Cerebellum (tissue), 4 donors: ENCODE measurements at places on chromosomes 6 and 20. TPM values are rescaled to one million over a fixed set of nuclear protein-coding genes. Genes with fewer than 3 reads are reported as not detected.

Gene NTSR1
- 1.8 TPM for total RNA-seq

Gene NNAT
- total RNA-seq, result 629 TPM

Gene NT5E
- 4.2 TPM for total RNA-seq

Gene POPDC3
- 0.27 TPM for total RNA-seq

Gene RAET1E
- total RNA-seq, result not detected

- no peak for DNase-seq
Observed at GRCh38 chr6:72382602-72383529, 239.0 kb upstream of the KCNQ5 start.

DNA sequence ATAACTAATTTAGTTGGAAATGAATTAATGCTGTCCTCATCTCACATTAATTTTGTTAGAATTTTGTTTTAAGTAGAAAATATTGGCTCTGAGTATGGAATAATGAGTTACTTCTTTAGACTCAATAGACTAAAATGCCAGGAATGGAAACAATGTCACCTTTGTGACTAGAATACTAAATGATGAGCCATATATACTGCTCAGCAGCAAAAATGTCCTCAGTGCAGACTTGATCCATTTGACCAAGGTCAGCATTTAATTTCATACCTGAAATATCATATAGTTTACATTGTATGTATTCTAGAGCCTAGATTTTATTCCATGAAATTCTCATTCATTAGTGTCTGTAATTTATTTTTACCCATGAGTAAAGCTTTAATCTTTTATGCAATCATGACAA lies 217.7 kb downstream of the ADGRB3 start:
- DNase-seq, result no peak

DNA sequence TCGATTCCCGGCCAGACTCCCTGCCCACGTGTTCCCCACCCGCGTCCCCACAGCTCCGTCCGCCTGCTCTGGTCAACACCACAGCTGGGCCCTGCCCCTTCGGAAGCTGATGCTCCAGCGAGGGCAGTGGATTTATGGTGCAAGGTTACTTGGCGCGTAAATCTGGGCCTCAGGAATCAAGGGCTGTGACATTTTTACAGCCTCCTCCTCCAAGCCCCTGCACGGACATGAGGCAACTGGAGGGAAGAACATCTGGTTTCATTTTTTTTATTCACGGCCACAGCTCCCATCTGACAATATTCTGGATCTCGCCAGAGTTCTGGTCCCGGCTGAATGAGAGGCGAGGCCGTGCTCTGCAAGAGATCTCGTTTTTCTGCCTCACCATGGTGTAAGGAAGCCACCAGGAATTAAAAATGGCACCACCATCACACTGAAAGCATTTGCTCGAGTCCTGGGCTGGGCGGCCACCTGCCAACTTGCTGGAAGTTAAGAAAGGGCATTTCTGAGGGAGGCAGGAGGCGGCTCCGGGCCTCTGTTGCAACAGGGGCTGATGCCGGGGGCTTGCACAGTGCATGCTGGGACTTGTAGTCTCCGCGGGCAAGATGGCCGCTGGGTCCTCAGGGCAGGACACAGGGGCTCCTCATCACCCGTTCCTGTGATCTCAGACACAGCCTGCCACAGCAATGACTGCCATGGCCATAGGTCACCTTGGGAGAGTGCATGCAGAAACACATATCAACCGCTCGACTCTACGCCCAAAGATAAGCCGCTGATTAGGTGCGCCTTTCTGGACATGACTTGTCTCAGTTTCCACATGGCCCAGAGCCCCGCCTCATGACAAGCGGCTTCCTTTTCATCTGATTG lies 148.5 kb downstream of the LY86 start:
- DNase-seq, result no peak

DNA sequence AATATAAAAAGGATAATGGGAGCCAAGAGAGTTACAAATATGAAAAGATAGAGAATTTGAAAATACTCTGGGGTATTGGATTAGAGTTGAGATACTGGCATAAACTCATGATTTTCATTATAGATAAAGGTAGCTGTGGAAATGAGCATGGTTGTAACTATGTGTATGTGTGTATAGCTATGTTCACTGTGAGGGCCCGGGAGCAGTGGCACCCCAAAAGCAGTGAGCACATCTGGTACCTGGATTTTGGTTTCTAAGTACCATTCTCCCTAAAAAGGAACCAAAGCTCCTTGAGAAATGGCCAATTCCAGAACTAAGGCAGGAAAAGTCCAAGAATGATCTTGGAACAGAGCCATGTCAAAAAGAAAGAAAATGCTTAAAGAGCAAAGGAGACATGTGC lies 202.4 kb upstream of the QKI start:
- no peak for DNase-seq

DNA sequence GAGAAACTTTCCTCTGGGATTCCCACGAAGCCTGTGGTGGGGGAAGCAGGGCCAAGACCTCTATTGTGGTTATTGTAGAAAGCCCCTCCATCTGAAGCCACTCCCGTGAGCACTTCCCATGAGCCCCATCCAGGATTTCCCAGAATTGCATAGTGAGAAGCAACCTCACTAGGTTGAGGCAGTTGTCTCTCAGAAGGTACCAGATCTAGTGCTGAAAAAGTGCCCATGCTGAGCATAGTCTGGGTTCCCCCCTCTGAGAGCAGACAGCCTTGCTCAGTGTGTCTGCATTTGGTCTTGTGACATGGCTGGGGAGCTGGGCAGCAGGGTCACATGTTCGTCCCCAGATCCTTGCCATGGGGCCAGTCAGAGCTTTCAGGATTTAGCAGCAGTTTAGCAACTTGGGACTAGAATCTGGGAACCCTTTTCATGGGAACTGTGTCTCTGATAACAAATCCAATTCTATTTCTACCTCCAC lies 38.6 kb downstream of the SLC9A8 start:
- no peak for DNase-seq

DNA sequence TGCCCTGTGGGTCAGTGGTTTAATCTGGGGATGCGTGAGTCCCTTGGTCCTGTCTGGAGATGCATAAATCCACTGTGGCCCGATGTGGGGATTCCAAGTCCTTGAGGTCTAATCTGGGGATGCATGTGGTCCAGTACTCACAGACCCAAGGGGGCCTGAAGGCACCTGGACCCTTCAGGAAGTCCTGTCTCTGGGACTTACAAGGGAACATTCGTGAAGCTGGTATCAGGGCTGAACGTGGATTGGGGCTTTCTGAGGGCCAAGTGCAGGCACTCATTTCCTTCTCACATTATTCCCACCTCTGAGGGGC lies 25.2 kb upstream of the GTSF1L start:
- DNase-seq, result no peak

DNA sequence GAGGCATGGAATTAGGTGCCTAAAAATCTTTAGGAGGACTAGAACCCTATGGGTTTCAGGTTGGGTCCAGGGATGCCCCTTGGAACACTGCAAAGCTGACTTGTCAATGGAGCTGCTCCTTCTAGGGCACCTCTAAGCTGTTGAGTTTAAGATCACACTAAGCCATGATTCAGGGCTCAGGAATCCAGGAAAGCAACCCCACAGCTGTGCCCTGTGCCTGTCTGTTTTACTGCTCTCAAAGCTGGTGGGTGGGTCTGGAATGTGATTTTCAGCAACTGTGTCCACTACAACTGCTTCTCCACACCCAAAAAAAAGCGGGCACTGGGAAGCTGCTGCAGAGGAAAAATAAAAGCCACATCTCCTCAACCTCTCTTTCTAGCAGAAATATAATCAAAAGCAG lies 310.4 kb upstream of the MOCS1 start:
- no peak for DNase-seq

DNA sequence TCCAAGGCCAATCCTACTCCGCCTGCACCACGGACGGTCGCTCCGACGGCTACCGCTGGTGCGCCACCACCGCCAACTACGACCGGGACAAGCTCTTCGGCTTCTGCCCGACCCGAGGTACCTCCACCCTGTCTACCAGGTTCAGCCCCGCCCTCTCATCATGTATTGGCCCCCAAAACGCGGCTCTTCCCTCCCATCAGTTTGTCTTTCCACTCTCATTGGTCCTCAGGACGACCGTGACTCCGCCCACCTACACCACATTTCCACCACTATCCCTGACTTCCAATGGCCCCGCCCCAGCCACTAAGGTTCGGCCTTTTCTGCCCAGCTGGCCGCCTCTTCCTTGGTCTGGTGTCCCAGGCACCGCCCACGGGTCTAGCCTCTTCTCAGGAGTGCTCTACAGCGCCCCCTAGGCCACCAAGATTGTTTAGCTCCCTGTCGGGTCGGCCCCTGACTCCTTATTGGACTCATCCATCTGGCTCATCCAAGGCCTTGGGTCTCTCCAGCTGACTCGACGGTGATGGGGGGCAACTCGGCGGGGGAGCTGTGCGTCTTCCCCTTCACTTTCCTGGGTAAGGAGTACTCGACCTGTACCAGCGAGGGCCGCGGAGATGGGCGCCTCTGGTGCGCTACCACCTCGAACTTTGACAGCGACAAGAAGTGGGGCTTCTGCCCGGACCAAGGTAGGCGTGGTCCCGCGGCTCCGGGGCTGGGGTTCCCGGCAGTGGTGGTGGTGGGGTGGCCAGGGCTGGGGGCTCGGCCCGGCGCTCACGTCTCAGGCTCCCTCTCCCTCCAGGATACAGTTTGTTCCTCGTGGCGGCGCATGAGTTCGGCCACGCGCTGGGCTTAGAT lies 3.1 kb downstream of the MMP9 start:
- no peak for DNase-seq

DNA sequence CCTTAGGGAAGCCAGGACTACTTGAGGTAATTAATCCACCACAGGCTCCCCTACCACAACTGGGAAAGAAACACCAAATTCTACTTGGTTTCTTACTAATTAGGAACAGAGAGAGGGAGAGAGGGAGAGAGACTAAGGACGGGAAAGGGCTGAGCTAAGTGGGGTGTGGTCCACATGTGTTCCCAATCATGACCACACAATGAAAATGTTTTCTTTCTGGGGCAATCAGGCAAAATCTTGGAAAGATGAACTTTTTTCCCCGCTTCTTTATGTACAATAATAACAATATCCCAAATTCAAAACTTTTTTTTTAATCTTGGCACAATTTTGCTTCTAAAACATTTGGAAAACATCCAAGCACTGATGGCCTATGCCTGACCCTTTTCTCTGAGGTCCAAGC lies 734.4 kb downstream of the MAFB start:
- no peak for DNase-seq

DNA sequence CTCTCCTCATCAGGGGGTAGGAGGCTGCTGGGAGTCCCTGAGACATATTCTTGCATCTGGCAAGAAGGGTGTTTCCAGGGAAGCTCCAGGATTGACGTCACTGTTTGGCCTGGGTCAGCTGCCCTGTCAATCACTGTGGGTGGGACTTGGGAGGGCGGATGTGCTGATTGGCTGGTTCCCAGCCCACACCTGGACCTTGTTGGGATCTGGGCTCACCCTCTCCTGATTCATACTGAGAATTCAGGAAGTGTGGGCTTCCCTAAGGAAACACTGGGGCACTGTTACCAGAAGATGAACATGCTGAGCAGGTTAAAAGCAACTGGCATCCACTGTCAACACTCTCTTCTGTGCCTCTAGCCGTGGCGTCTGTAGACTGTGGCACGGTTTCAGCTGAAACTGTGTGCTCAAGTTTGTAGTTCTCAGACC lies 36.5 kb downstream of the CDH26 start:
- no peak for DNase-seq

GRCh38 chr20:38805958-38806854 lies 709 bp downstream of the PPP1R16B start:
- peak; percentile 38 for DNase-seq

GRCh38 chr6:42084889-42085288 lies 34.6 kb downstream of the TAF8 start:
- DNase-seq, result no peak

DNA sequence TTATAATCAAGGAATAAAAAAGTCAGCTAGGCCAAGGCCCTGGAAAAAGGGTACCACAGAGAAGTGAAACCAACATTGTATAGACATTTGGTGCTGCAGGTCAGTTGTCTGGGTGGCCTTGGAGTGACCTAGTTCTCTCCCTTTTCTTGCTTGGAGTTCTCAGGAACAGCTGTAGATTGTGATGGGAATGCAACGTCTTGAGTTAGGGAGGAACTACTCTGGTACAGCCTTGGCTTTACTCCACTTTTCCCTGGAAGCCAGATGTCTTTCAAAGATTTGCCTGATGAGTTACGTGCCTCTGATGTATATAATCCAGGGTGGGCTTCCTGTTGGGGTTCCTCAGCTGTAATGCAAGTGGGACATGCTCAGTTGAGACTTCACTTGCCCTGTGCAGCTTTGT lies 694.7 kb downstream of the HTR1B start:
- DNase-seq, result no peak

- no peak for DNase-seq
Observed at GRCh38 chr6:41153451-41153850, 696 bp downstream of the TREML1 start.

GRCh38 chr20:53757472-53757913 lies 163.9 kb upstream of the ZNF217 start:
- no peak for DNase-seq

- DNase-seq, result no peak
Observed at GRCh38 chr6:33886673-33887144, 82.9 kb upstream of the MLN start.

DNA sequence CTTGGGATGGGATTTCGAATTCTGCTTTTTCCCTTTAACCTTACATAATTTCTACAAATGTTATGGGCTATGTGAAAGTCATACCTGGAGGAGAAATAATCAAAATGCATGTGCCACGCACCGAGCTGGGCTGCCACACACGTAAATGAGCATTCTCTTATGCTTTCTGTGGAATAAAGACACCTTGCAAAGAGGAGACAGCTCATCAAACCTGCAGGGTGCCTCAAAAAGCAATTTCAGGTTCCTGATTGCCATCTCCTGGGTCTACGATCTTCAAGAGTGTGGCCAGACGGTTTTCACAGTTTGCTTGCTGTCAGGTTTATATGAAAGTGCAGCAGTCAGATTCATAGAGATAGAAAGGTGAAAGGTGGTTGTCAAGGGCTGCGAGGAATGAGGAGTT lies 36.6 kb downstream of the DUSP22 start:
- DNase-seq, result no peak

GRCh38 chr6:37525460-37526357 lies 26.0 kb upstream of the CCDC167 start:
- DNase-seq, result no peak

- DNase-seq, result no peak
Observed at GRCh38 chr20:6673071-6673470, 94.4 kb upstream of the BMP2 start.

- DNase-seq, result peak; percentile 60
Observed at GRCh38 chr6:150417899-150418826, 49.4 kb downstream of the IYD start.

DNA sequence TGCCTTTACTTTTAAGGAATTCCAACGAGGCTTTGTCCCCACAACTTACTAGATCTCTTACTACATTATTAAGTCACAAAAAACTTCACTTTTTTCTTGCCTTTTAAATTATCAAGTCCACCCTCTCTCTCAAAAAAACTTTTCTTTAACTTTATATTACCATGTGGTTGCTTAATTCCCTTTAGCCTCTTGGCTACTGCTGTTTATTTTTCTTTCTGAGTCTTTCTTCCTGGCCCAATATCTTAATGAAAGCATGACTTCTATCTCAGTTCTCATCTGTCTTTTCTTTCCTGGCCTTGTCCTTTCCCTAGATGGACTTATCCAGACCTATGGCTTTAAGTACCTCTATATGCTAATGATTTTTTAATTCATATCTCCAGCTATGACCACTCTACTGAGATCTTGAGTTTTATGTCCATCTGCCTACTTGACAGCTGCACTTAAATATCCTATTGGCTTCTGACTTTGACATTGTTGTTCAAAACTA lies 710.5 kb downstream of the RFPL4B start:
- DNase-seq, result no peak
